ENCODE measurements at places on chromosomes 13 and 19. TPM values are rescaled to one million over a fixed set of nuclear protein-coding genes. Genes with fewer than 3 reads are reported as not detected.

The KIR2DL3 gene
- total RNA-seq = not detected

The PGLYRP1 gene
- not detected for total RNA-seq

The ARL11 gene
- total RNA-seq = 0.89 TPM

The SHKBP1 gene
- 89.6 TPM for total RNA-seq

The PLIN4 gene
- total RNA-seq = 0.07 TPM

The DAND5 gene
- total RNA-seq = 0.07 TPM

The KCTD12 gene
- total RNA-seq = 244 TPM

The TMEM143 gene
- total RNA-seq = 8.0 TPM

The ARRDC5 gene
- not detected for total RNA-seq

The TTC9B gene
- total RNA-seq = not detected

The LGALS14 gene
- total RNA-seq = not detected

The P2RY11 gene
- total RNA-seq = 0.47 TPM

The FBXO27 gene
- total RNA-seq = 0.34 TPM

The SBK2 gene
- not detected for total RNA-seq

The C3 gene
- total RNA-seq = 1.1 TPM

The WDFY2 gene
- total RNA-seq = 2.0 TPM

The CFAP97D2 gene
- 0.10 TPM for total RNA-seq

The MBD3L2 gene
- total RNA-seq = not detected

The C19orf33 gene
- total RNA-seq = 65.5 TPM

The HTR2A gene
- total RNA-seq = not detected

The SPRY2 gene
- 41.9 TPM for total RNA-seq

The PSG7 gene
- 0.64 TPM for total RNA-seq

The ONECUT3 gene
- not detected for total RNA-seq

The NXNL1 gene
- not detected for total RNA-seq

The ACER1 gene
- total RNA-seq = not detected
